Testis (tissue), 5 donors: ENCODE measurements at places on chromosomes 12 and 14.

- no peaks in the 10 kb centered on the region for H3K4me1 ChIP-seq
- no peak for DNase-seq
- no peaks in the 10 kb centered on the region for H3K36me3 ChIP-seq
- no peak overlapping the region for H3K4me3 ChIP-seq
- no peak overlapping the region for H3K27ac ChIP-seq
Observed at GRCh38 chr12:113670742-113671141, 199.1 kb upstream of the LHX5 start.

DNA sequence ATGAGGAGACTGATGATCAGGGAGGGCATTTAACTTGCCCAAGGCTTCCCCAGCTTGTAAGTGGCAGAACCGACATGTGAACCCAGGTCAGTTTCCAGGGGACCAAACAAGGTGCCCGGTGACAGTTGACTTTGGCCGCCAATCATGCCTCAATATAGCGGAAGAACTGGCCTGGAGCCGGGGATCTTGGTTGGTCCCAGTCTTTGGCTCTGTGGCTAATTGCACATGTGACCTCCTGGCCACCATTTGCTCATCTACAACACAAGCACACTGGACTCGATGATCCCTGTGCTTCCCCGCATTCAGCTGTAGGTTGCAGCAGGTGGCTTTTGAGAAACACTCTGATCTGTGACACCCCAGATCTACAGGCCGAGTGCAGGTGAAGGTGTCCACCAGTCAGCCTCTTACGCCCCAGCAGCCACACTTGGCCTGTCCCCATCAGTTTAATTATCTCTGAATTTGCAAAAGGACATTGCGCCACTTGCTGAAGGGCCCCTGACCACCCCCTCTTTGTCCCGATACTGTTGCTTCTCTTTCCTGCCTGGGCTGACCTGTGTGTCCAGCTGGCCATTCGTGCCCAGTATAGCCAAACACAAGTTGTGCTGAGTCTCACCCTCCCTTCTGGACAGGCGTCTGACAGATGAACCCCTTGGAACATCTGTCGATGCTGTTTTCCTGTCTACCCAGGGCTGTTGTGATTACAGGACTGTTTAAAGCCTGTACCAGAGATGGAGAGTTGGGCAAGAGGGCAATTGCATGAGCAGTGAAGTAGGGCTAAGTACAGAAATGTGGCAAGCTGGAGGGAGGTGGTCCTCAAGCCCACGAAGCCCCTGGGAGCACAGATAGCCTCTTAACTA is 14.1 kb downstream of the ACACB start:
- no peak overlapping the region for H3K4me3 ChIP-seq
- no peaks in the 10 kb centered on the region for H3K27me3 ChIP-seq
- DNase-seq: no peak
- H3K27ac ChIP-seq: no peak overlapping the region

DNA sequence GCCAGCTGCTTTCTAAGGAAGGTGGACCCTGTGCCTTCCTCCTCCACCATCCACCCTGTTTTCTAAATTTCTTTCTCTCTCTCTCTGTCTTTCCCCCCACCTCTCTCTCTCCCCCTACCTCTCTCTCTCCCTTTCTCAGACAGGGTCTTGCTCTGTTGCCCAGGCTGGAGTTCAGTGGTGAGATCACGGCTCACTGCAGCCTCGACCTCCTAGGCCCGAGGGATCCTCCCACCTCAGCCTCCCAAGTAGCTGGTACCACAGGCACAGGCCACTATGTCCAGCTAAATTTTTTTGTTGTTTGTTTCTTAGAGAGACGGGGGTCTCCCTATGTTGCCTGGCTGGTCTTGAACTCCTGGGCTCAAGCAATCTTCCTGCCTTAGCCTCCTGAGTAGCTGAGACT is 59.8 kb upstream of the STON2 start:
- no peak overlapping the region for H3K4me3 ChIP-seq
- no peak for DNase-seq
- no peaks in the 10 kb centered on the region for H3K27me3 ChIP-seq
- no peak overlapping the region for H3K27ac ChIP-seq

DNA sequence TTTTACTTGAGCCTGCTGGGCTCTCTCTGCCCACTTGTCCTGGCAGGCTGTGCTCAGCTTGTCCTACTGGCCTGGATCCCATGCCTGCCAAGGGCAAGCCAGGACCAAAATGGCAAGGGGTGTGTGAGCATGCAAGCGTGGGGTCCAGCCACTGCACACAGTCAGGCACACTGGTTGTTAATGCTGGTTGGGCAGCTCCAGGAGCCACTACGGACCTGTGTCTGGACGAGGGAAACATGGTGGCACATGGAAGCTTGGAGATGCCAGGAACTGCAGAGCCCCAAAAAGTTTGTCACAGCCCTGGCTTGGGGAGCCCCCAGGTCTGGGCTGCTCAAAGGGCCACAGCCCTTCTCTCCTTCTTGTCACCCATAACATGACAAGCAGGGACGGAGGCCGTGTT is 83.8 kb downstream of the ACSS3 start:
- H3K27ac ChIP-seq: no peak overlapping the region
- no peak for DNase-seq
- no peaks in the 10 kb centered on the region for H3K4me1 ChIP-seq
- H3K4me3 ChIP-seq: no peak overlapping the region

DNA sequence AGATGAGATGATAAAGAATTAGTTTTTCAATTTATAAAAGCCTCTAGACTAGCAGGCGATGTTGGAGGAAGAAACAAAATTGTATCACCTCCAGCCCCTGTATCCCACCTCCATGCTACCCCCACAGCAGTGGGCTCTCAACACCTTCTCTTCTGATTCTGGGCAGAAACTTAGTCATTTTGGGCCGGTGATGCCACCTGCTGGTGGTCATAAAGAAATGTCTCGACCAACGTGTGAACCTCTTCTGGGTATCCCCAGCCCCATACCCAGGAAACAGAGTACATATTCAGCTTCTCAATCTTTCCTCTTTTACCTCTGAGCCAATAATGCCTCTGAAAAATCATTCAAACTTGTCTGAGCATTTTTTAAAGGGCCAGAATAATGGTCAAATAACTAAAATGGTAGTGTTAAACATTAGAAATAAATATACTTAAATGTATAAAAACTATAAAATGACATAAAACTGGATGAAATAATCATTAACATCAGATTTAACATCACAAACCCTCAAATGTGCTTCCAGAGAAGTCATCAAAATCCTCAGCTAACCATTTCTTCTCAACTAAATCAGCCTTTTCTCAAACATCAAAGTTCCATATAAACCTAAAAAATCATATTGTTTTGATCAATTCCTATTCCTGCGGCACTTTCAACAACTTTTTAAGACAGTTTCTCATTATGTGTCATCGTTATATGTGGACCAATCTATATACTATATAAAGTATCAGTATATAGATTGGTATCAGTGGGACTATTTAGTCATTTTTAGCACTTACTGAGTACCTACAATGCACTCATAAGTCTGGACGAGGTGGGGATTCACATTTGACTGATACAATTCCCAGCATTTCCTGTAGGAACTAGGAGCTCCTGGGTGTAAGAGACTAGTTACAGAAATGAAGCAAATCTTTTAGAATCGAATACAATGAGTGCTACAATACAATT is 69.4 kb downstream of the ATXN2 start:
- no peaks in the 10 kb centered on the region for H3K27me3 ChIP-seq
- no peak overlapping the region for H3K27ac ChIP-seq
- no peak overlapping the region for H3K4me3 ChIP-seq
- peaks cover 7% of the 10 kb centered on the region for H3K4me1 ChIP-seq
- DNase-seq: no peak

DNA sequence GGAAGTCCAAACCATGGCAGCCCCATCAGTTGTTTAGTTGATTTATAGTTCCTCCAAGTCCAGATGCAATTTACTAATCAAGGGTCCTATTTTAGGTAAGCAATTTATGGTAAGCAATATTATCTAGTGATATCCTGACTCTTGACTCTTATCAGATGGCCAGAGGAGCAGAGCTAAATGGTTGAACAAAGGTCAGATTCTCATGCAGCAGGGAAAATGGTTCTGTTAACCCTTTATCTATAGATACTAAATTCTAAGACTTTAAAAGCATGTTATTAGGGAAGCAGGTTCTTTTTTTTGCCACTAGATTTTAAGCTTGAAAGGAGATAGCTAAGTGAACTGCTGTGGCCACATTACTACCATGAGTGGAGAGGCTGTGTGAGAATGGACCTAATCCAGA is 427.1 kb upstream of the FBXO33 start:
- no peak overlapping the region for H3K27ac ChIP-seq
- no peaks in the 10 kb centered on the region for H3K36me3 ChIP-seq
- no peak for DNase-seq
- H3K4me3 ChIP-seq: no peak overlapping the region
